ENCODE measurements at places on chromosomes 5 and 9. TPM values are rescaled to one million over a fixed set of nuclear protein-coding genes. Genes with fewer than 3 reads are reported as not detected.

The MRPS27 gene
- total RNA-seq = 36.1 TPM

The C5orf58 gene
- total RNA-seq = not detected

The EIF4E1B gene
- total RNA-seq = not detected

The IFNA21 gene
- not detected for total RNA-seq

The ZNF484 gene
- total RNA-seq = 3.7 TPM

The CORO2A gene
- total RNA-seq = 2.0 TPM

The ZNF622 gene
- 13.4 TPM for total RNA-seq

The IRF1 gene
- 32.4 TPM for total RNA-seq

DNA sequence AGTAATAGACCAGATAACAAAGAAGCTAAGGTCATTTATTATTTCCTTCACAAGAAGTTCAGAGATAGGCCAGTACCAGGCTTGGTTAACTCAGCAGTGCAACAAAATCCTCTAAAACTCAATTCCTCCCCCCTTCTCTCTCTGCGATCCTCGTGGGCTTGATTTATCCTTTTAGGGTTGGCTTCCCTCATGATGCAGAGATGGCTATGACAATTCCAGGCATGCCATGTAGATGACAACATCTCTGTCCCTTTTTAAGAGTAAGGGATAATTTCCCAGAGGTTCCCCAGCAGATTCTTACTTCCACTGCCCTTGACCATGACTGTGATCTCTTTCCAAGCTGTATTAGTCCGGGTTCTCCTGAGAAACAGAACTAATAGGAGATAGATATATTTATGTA is 28.7 kb upstream of the DAP start:
- no peak overlapping the region for H3K4me3 ChIP-seq
- H3K4me1 ChIP-seq = no peaks in the 10 kb centered on the region
- H3K27me3 ChIP-seq = no peaks in the 10 kb centered on the region
- no peak for DNase-seq
- no peaks in the 10 kb centered on the region for H3K36me3 ChIP-seq
- H3K27ac ChIP-seq = no peak overlapping the region

- no peak for DNase-seq
- H3K4me1 ChIP-seq = no peaks in the 10 kb centered on the region
- no peak overlapping the region for H3K4me3 ChIP-seq
- H3K27me3 ChIP-seq = no peaks in the 10 kb centered on the region
Observed at GRCh38 chr9:32787816-32788215, 4.5 kb downstream of the TMEM215 start.

- H3K36me3 ChIP-seq = no peaks in the 10 kb centered on the region
- H3K4me3 ChIP-seq = peak overlapping the region; percentile 74
- peaks cover 7% of the 10 kb centered on the region for H3K4me1 ChIP-seq
- H3K27me3 ChIP-seq = no peaks in the 10 kb centered on the region
Observed at GRCh38 chr5:68214482-68215207, 911 bp upstream of the PIK3R1 start.

GRCh38 chr9:127918183-127919107 is 1.6 kb upstream of the ST6GALNAC4 start:
- H3K36me3 ChIP-seq = no peaks in the 10 kb centered on the region
- peak; percentile 61 for DNase-seq
- no peak overlapping the region for H3K4me3 ChIP-seq
- H3K4me1 ChIP-seq = no peaks in the 10 kb centered on the region
- no peak overlapping the region for H3K27ac ChIP-seq

- H3K4me3 ChIP-seq = no peak overlapping the region
- no peak for DNase-seq
- no peaks in the 10 kb centered on the region for H3K36me3 ChIP-seq
Observed at GRCh38 chr5:86748538-86749105, 130.9 kb downstream of the COX7C start.

GRCh38 chr9:33690143-33690933 is 105.0 kb upstream of the PRSS3 start:
- no peaks in the 10 kb centered on the region for H3K27me3 ChIP-seq
- H3K4me3 ChIP-seq = no peak overlapping the region
- no peak overlapping the region for H3K27ac ChIP-seq
- no peaks in the 10 kb centered on the region for H3K4me1 ChIP-seq
- no peaks in the 10 kb centered on the region for H3K36me3 ChIP-seq

DNA sequence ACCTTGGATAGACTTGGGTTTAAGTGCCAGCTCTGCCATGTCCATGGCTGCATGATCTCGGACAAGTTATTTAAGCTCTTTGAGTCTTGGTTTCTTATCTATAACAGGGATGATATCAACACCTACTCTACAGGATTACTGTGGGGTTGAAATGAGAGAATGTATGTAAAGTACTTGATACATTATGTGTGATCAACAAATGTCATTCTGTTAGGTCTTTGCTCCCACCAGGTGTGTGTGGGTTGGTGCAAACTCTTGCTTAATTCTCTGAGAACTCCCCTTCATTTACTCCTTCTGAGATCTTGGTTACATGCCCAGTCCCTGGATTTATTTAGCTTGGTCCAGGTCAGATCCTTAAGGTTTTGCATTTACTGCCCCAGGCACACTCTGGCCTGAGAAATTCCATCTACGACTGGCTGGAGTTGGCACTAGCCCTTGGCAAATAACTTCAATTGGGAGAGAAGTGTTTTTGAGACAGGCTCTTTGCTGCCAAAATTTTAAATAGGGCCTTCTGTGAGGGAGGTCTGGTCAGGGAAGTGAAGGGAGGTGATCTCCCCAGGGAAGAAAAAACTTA is 63.5 kb upstream of the KLF9 start:
- H3K27me3 ChIP-seq = no peaks in the 10 kb centered on the region
- DNase-seq = no peak
- no peaks in the 10 kb centered on the region for H3K4me1 ChIP-seq
- H3K27ac ChIP-seq = peak overlapping the region; percentile 93

- no peak overlapping the region for H3K27ac ChIP-seq
- no peak for DNase-seq
- no peak overlapping the region for H3K4me3 ChIP-seq
- H3K36me3 ChIP-seq = no peaks in the 10 kb centered on the region
- no peaks in the 10 kb centered on the region for H3K4me1 ChIP-seq
- no peaks in the 10 kb centered on the region for H3K27me3 ChIP-seq
Observed at GRCh38 chr9:108512426-108513173, 343.2 kb downstream of the ACTL7B start.

DNA sequence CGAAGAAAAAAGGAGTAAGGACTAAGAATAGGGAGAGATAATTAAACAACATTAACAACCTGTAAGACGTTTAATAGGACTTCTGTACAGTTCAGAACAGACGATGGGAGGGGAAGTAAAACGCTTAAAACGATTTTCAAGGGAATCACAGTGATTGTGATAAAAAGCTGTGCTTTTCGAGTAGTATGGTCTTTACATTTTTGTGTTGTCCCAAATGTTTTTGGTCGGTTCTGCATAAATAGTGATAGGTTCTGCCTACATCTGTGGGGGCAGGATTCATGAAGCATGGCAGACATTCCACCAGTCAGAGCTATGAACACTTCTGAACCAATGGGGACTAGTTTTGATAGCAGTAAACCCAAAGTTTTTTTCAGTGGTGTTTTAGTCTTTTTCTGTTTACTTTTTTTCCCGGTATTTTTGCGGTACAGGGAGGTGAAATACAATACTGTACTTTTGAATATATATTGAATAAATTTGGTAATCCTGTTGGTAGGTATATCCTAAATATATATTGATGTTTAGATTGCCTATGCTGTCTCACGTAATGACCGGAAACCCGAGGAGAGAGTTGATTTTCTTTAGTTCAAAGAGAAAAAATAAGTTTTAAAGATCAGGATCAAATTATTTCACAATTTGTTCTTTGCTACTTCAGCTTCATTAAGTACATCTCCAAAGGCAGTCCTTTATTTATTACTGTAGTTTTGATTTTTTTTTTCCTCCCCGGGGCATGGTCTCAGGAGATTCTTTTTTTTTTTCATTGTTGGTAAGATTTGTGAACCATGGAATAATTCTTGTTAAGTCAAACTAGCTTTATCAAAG is 1.3 kb downstream of the ERBIN start:
- H3K4me1 ChIP-seq = no peaks in the 10 kb centered on the region
- no peaks in the 10 kb centered on the region for H3K27me3 ChIP-seq
- H3K27ac ChIP-seq = peak overlapping the region; percentile 100
- H3K4me3 ChIP-seq = peak overlapping the region; percentile 84

- no peak overlapping the region for H3K4me3 ChIP-seq
- peaks cover 21% of the 10 kb centered on the region for H3K36me3 ChIP-seq
- H3K27me3 ChIP-seq = no peaks in the 10 kb centered on the region
- no peak overlapping the region for H3K27ac ChIP-seq
- no peaks in the 10 kb centered on the region for H3K4me1 ChIP-seq
Observed at GRCh38 chr9:114346146-114346545, 16.5 kb downstream of the ORM2 start.

- peaks cover 3% of the 10 kb centered on the region for H3K36me3 ChIP-seq
- no peak overlapping the region for H3K27ac ChIP-seq
- H3K4me3 ChIP-seq = no peak overlapping the region
- no peaks in the 10 kb centered on the region for H3K27me3 ChIP-seq
Observed at GRCh38 chr5:119221330-119221729, 134.5 kb upstream of the TNFAIP8 start.

GRCh38 chr5:147464211-147464610 is 45.7 kb downstream of the DPYSL3 start:
- H3K4me1 ChIP-seq = no peaks in the 10 kb centered on the region
- H3K27me3 ChIP-seq = no peaks in the 10 kb centered on the region
- H3K4me3 ChIP-seq = no peak overlapping the region
- DNase-seq = no peak
- no peak overlapping the region for H3K27ac ChIP-seq
- H3K36me3 ChIP-seq = no peaks in the 10 kb centered on the region

DNA sequence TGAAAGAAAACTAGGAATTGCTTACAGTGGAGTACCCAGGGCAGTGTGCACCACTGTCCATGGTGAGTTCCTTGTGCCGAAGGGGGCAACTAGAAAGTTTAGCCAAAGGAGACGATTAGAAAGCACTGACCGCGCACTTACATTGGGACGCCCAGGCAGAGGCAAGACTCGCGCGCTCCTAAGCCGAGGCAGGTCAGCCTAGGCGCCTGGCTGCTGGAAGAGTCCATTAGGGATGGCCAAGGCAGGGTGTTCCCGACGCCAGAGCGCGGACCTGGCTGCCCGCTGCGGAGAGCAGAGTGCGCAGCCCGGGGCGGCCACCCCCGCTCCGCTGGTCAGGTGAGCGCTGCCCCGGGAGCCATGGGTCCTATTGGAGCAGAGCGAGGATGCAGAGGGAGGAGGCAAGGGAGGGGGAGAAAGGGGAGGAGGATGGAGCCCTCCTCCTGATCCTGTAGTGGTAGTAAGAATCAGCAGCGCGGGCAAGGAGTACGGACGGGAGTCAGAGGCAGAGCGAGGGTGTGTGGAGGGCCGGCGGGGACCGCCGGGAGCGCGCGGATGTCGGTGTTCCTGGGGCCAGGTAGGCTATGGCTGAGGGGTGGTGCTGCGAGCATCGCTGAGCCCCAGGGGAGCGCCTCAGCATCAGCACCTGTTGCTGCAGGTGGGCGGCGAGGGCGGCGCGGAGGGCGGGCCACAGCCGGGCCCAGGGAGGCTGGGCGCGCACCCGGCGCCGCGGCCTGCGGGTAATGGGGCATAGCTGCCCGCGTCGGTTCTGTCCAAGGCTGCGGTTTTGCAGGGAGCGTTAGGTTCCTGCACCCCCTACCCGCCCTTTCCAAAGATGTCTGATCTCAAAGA is at the start of gene ADGRV1:
TSS of gene ADGRV1 (plus strand) at position 454 of the 849 bp plus-strand sequence. CDS start at position 553, 99 bp downstream.
- H3K27ac ChIP-seq = no peak within 1 kb of the TSS
- H3K36me3 ChIP-seq = no peaks in the 10 kb centered on the region
- no peak within 1 kb of the TSS for H3K4me3 ChIP-seq
- H3K4me1 ChIP-seq = peaks cover 4% of the 10 kb centered on the region
- DNase-seq = peak; percentile 65

DNA sequence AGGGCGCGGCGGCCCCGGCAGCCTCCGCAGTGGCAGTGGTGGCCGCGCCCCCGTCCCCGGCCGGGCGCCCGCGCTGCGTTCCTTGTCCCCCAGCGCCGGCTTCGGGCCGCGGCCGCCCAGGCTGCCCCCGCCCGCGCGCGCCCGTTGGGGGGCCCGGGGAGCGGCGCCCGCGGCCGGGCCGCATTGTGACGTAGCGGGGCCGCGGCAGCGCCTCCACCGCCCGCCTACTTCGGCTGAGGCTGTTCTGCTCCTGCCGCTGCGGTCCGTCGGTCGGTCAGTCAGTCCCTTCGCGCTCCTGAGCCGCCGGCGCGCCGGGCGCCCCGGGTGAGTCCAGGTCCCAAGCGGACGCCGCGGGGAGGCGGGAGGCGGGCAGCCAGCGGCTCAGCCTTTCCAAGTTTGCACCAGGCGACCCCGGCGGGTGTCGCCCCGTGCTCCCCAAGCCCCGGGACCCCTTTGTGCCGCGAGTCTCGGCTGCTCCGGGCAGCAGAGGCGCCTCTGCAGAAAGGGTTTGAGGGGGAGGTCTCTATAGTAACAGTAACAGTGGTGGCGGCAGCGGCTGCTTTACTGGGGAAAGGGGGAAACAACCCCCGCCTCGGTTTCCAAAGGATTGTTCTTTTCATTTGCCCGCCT is at the start of gene SNCAIP:
TSS of gene SNCAIP (plus strand) at position 277 of the 630 bp plus-strand sequence. CDS start 78,898 bp downstream, outside the sequence.
- peak; percentile 55 for DNase-seq
- peaks cover 14% of the 10 kb centered on the region for H3K4me1 ChIP-seq
- H3K4me3 ChIP-seq = peak within 1 kb of the TSS; percentile 46
- H3K27me3 ChIP-seq = no peaks in the 10 kb centered on the region
- H3K27ac ChIP-seq = no peak within 1 kb of the TSS

- no peaks in the 10 kb centered on the region for H3K4me1 ChIP-seq
- H3K27me3 ChIP-seq = no peaks in the 10 kb centered on the region
- H3K27ac ChIP-seq = no peak overlapping the region
Observed at GRCh38 chr5:36624277-36624676, 17.9 kb downstream of the SLC1A3 start.

- no peaks in the 10 kb centered on the region for H3K27me3 ChIP-seq
- no peaks in the 10 kb centered on the region for H3K36me3 ChIP-seq
- no peak overlapping the region for H3K4me3 ChIP-seq
Observed at GRCh38 chr5:41641621-41642020, 131.2 kb upstream of the PLCXD3 start.

GRCh38 chr5:54148067-54148845 is 162.1 kb downstream of the ARL15 start:
- no peak overlapping the region for H3K4me3 ChIP-seq
- H3K36me3 ChIP-seq = no peaks in the 10 kb centered on the region
- no peaks in the 10 kb centered on the region for H3K27me3 ChIP-seq
- DNase-seq = no peak

- H3K36me3 ChIP-seq = no peaks in the 10 kb centered on the region
- no peak overlapping the region for H3K27ac ChIP-seq
- no peaks in the 10 kb centered on the region for H3K27me3 ChIP-seq
- no peak overlapping the region for H3K4me3 ChIP-seq
- H3K4me1 ChIP-seq = no peaks in the 10 kb centered on the region
Observed at GRCh38 chr9:87040410-87041009, 93.2 kb upstream of the GAS1 start.

GRCh38 chr5:6905883-6906282 is 192.7 kb downstream of the TENT4A start:
- no peak for DNase-seq
- H3K27me3 ChIP-seq = no peaks in the 10 kb centered on the region
- H3K27ac ChIP-seq = no peak overlapping the region
- H3K4me3 ChIP-seq = no peak overlapping the region
- H3K4me1 ChIP-seq = peaks cover 3% of the 10 kb centered on the region

GRCh38 chr5:1111241-1111726 is 579 bp downstream of the SLC12A7 start:
- H3K27ac ChIP-seq = peak overlapping the region; percentile 99
- no peak for DNase-seq
- H3K27me3 ChIP-seq = no peaks in the 10 kb centered on the region
- H3K36me3 ChIP-seq = no peaks in the 10 kb centered on the region

Data from right lobe of liver (tissue), 6 donors.